Type B pancreatic cell (in vitro differentiated cells): ENCODE measurements at places on chromosomes 11 and 22.

DNA sequence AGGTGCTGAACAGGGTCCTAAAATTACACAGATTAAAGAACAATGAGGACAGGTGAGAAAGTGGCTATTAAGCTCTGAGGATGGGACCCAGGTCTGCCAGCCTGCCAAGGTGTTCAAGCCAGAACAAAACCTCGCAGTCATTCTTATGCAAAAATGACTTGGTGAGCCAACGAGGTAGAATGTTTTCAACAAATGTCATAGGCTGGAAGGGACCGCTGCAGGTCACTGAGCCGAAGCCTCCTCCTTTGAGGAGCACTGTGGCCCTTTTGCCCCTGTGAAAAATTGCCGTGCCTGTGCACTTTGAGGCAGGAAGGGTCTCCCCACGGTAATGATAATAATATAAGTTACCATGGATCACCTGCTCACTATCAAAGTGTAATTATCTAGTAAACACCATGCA lies 216.2 kb downstream of the DSCAML1 start:
- peaks cover 43% of the 10 kb centered on the region for H3K27me3 ChIP-seq
- no peak overlapping the region for H3K4me3 ChIP-seq
- DNase-seq = no peak

DNA sequence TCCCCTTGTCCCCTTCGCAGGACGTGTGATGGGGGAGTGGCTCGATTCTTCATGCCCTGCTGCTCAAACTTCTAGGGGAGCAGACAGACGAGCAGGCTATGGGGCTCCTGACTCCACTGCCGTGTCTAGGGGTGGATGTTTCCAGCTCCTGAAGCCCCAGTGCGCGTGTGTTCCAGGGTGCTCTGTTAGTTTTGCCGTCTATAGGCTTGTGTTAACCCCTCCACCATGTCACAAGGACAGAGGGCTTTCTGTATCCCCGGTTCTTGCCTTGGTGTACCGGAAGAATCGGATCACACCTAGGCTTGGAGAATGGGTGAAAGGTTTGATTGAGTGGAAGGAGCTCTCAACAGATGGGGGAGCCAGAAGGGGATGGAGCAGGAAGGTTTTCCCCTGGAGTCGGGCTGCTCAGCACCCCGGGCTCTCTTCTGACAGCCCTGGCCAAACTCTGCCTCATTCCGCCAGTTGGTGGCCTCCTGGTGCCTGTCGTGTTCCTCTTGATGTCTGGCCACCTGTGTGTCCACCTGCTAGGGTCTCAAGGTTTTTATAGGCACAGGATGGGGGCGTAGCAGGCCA lies 810.7 kb downstream of the BRD1 start:
- peaks cover 13% of the 10 kb centered on the region for H3K4me1 ChIP-seq
- peaks cover 3% of the 10 kb centered on the region for H3K27me3 ChIP-seq
- no peak overlapping the region for H3K4me3 ChIP-seq

DNA sequence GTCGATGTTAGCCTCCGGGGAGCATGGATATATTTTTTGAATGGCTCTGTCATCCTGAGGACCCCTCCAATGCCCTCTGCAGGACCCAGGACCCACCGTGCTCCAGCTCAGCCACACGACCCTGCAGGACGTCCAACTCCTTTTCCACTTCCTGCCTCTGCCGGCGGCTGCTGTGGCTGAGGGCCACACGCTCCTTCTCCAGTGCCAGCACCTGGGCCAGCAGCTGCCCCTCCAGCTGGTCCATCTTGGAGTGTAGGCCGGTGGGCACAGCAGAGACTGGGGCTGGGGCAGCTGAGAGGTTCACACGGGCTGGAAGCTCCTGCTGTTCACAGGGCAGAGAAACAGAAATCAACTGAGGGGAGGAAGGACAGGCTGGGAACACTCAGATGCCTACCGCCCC lies 15.6 kb downstream of the NPTXR start:
- H3K4me1 ChIP-seq = no peaks in the 10 kb centered on the region
- peaks cover 4% of the 10 kb centered on the region for H3K27me3 ChIP-seq
- H3K27ac ChIP-seq = no peak overlapping the region

DNA sequence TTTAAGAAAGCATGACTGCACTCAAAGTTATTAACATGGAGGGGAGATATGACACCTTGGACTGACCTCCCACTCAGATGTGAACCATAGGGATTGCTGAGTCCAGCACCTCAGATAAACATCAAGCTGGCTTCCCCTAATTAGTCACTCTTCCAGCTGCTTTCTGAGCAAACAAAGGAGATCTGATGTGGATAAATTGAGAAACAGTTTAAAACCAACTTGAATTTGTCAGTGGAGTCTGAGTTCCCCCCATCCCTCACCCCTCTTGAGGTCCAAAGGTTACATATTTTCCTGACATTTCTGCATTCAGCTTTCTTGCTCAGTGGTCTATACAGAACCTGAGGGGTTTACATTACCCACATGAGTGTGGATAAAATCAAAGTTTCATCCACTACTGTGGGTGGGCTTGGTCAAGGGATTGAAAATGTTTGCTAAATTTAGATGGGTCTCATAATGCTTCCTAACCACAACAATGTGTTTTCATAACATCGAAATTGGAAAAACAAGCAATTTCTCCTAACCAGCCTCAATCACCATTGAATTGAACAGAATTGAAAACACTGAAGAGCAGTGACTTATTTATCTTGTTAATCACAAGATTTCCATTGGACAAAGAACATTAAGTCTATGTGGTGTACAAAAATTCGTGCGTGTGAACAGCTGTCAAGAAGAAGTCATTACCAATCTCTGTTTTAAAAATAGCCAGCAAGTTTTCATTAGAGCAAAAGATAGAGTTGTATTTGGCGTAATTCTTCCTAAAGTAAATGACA lies 292.3 kb downstream of the METTL15 start:
- no peak for DNase-seq
- no peaks in the 10 kb centered on the region for H3K27me3 ChIP-seq
- no peak overlapping the region for H3K4me3 ChIP-seq
- H3K36me3 ChIP-seq = no peaks in the 10 kb centered on the region
- H3K27ac ChIP-seq = no peak overlapping the region

DNA sequence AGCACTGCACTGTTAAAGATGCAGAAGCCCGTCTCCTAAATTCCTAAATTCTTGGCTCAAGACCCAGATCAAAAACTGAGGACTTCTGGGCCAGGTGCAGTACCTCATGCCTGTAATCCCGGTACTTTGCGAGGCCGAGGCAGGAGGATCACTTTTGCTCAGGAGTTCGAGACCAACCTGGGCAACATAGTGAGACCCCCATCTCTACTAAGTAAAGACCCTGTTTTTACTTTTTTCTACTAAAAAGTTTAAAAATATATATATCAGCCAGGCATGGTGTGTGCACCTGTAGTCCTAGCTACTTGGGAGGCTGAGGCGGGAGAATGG lies 29.7 kb downstream of the PDGFB start:
- no peaks in the 10 kb centered on the region for H3K36me3 ChIP-seq
- H3K4me1 ChIP-seq = peaks cover 18% of the 10 kb centered on the region
- H3K27me3 ChIP-seq = no peaks in the 10 kb centered on the region
- DNase-seq = peak; percentile 16

DNA sequence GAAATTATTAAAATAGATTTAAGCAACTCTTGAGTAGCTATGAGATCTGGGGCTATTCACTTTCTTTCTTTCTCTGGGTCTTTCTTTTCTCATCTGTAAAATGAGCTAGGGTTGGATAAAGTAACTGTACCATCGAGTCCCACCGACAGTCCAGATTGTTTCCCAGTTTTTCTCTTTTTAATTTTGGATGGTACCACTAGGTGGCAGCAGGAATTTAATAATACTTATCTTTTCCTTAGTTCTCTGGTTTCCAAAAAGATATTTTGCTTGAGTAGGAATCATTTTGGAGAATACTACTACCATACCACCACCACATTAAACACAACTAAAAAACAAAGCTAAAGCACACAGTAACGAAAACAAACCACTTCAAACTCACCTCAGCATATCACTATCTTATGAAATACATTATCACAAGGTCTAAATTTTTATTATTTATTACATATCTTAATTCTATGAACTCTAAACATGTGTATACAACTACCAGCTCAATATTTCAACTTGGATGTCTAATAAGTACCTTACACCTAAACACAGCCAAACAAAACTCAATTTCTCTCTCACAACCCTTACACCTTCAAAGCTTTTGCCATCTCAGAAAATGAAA lies 584.0 kb downstream of the KCNA4 start:
- H3K4me3 ChIP-seq = no peak overlapping the region
- H3K4me1 ChIP-seq = no peaks in the 10 kb centered on the region

GRCh38 chr22:36282328-36282831 lies 29.4 kb downstream of the APOL1 start:
- no peak overlapping the region for H3K27ac ChIP-seq
- peaks cover 12% of the 10 kb centered on the region for H3K4me1 ChIP-seq
- H3K27me3 ChIP-seq = no peaks in the 10 kb centered on the region
- no peak for DNase-seq
- no peak overlapping the region for H3K4me3 ChIP-seq

GRCh38 chr11:75159151-75159953 lies 8.4 kb downstream of the SLCO2B1 start:
- no peak for DNase-seq
- peaks cover 3% of the 10 kb centered on the region for H3K4me1 ChIP-seq
- no peaks in the 10 kb centered on the region for H3K27me3 ChIP-seq
- H3K4me3 ChIP-seq = peak overlapping the region; percentile 47

- DNase-seq = no peak
- no peaks in the 10 kb centered on the region for H3K4me1 ChIP-seq
- peaks cover 12% of the 10 kb centered on the region for H3K36me3 ChIP-seq
- no peaks in the 10 kb centered on the region for H3K27me3 ChIP-seq
- no peak overlapping the region for H3K27ac ChIP-seq
- no peak overlapping the region for H3K4me3 ChIP-seq
Observed at GRCh38 chr11:3122775-3123201, 42.3 kb downstream of the OSBPL5 start.

DNA sequence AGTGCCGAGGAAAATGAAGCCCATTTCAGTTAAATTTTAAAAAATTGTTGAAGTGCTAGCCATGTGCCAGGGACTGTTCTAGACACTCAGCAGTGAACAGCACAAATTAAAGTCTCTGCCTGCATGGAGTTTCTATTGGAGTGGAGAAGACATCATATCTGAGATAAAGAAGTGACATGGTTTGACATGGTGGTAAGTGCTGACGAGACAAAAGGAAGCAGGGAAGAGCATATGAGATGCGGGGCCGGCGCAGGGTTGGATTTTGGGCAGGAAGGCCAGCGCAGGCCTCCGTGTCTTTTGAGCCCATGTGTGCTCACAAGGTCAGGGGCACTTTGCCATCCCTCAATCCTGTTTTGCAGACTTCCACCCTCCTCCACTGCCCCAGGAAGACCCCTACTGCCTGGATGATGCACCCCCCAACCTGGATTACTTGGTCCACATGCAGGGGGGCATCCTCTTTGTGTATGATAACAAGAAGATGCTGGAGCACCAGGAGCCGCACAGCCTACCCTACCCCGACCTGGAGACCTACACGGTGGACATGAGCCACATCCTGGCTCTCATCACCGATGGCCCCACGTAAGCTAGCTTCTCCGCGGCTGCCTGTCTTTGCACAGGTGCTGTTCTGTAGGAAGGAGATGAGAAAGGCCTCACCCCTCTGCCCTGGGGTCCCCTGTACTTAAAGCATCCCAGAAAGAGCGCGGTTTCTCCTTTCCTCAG lies 29.6 kb downstream of the AMPD3 start:
- no peaks in the 10 kb centered on the region for H3K27me3 ChIP-seq
- H3K4me1 ChIP-seq = peaks cover 6% of the 10 kb centered on the region
- no peak overlapping the region for H3K4me3 ChIP-seq
- H3K36me3 ChIP-seq = peaks cover 6% of the 10 kb centered on the region
- no peak overlapping the region for H3K27ac ChIP-seq

DNA sequence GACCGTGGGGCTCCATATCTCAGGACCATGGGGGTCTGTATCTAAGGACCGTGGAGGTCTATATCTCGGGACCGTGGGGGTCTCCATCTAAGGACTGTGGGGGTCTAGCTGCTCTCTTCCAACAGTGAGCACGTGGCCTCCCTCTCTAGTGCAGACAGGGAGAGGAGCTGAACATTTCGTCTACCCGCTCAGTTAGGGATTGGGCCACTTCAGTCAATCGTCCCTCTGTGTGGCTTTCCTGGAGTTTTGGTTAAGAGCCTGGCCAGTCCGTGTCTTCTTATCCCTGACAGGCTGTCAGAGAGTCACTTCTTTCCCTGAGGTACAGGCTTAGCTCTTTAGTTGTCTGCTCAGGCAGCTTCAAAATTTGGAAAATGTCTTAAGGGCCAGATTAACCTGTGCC lies 3.1 kb downstream of the KRTAP5-1 start:
- H3K4me3 ChIP-seq = no peak overlapping the region
- H3K27ac ChIP-seq = no peak overlapping the region

DNA sequence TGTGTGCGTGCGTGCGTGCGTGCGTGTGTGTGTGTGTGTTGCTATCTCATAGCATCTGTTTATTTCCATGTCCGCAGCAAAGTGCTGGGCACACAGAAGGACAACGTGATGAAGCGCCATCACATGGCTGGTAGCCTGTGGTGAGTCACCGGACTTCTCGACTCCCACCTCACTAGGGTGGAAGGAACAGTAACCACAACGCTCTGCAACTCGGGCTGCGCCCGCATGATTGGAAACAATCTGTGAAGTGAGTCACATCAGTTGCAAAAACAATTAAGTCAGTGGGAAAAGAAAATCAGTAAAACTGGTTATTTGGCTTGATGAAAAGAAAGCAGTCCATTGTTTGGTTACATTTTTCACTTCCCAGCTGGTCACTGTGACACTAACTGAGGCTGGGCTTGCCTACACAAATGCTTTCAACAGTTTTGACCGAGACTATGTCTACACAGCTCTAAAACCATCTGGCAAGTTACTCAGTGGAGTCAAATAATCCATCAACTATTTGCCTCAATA lies 437.3 kb upstream of the CADM1 start:
- peaks cover 4% of the 10 kb centered on the region for H3K4me1 ChIP-seq
- no peaks in the 10 kb centered on the region for H3K36me3 ChIP-seq
- H3K4me3 ChIP-seq = peak overlapping the region; percentile 38

GRCh38 chr11:24723231-24723630 lies 226.4 kb downstream of the LUZP2 start:
- no peak overlapping the region for H3K4me3 ChIP-seq
- H3K27me3 ChIP-seq = no peaks in the 10 kb centered on the region
- H3K36me3 ChIP-seq = no peaks in the 10 kb centered on the region
- no peak overlapping the region for H3K27ac ChIP-seq

- H3K4me3 ChIP-seq = no peak overlapping the region
- H3K4me1 ChIP-seq = no peaks in the 10 kb centered on the region
- H3K36me3 ChIP-seq = no peaks in the 10 kb centered on the region
- no peak for DNase-seq
Observed at GRCh38 chr11:73995247-73995646, 12.6 kb upstream of the UCP2 start.

GRCh38 chr11:48081151-48082010 lies 101.0 kb downstream of the PTPRJ start:
- no peak overlapping the region for H3K4me3 ChIP-seq
- no peaks in the 10 kb centered on the region for H3K27me3 ChIP-seq
- no peak overlapping the region for H3K27ac ChIP-seq
- DNase-seq = no peak
- peaks cover 19% of the 10 kb centered on the region for H3K4me1 ChIP-seq
- no peaks in the 10 kb centered on the region for H3K36me3 ChIP-seq

GRCh38 chr22:21734540-21735199 lies 924 bp downstream of the YPEL1 start:
- peak overlapping the region; percentile 90 for H3K27ac ChIP-seq
- H3K27me3 ChIP-seq = peaks cover 4% of the 10 kb centered on the region
- H3K4me3 ChIP-seq = peak overlapping the region; percentile 97
- no peak for DNase-seq
- H3K4me1 ChIP-seq = peaks cover 6% of the 10 kb centered on the region
